HTR-8/SVneo (cell line): ENCODE measurements at places on chromosomes 6 and 20.

DNA sequence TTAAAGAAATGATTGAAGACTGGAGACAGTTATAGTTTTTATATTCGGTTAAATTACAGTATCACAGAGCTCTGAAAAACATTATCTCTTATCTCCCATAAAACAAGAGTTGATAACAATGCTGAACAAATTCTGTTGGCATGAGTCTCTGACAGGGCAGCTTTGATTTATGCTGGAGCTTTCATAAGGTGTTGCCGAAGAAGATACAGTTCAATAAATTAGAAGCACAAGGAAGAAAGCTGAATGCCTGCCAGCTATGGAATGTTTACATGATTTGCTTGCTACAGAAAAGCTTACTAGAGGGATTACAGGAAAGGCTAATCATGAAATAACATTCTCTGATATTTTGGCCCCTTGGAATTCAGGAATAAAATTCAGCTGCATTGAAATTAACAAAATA lies 431.9 kb upstream of the GJE1 start:
- DNase-seq = peak; percentile 7

DNA sequence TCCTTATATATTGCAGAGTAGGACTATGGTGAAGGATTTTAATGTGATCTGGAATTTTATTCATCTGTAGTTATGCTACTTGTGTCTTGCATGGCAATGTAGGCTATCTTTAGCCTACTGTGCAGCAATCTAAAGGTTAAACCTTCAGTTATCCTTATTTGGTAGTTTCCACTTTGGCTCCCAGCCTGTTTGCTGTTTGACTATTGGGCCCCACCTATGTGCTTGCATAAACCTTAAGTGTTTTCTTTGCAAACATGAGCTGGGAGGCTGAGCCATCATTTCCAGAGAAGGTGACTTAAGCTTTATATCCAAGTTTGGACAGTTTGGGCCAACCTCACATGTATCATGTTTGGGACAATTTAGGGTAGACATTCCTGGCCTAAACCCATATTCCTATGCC lies 537.5 kb downstream of the BTBD3 start:
- DNase-seq = no peak

DNA sequence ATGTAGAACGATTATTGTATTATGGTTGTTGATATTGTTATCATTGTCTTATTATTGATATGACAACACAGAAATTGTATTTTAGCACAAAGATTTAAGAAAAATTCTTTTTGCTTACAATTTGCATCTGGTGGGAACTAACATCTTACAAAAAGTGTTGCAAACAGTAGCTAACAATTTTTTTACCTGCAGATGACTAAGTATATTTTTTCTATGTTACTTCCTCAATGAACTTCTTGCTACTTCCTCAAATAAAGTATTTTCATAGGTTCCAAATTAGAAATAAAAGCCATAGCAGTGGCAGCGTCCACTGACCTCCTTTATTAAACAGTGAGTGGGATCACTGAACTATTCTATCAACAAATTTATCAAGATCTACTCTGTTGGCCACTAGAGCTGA lies 847.0 kb downstream of the PHF3 start:
- DNase-seq = no peak

- DNase-seq = no peak
Measured at GRCh38 chr20:11311659-11312224, 606.0 kb upstream of the BTBD3 start.

DNA sequence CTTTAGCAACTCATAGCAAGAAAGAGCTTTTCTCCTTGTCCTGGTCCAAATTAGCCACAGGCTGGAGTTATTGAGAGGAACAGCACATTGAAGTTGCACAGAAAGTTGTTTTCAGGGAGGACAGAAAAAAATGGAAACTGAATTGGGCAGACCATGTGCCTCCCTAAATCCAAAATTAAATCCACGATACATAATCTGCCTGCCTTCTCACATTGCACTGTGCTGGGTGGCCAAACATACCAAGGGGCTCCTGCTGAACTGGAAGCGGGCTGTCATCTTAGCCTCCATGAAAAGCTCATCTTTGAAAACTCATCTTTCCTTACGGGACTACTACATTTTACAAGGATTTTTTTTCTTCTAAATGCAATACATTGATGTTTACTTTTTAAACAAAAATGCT lies 59.9 kb downstream of the TNFAIP3 start:
- DNase-seq = no peak

DNA sequence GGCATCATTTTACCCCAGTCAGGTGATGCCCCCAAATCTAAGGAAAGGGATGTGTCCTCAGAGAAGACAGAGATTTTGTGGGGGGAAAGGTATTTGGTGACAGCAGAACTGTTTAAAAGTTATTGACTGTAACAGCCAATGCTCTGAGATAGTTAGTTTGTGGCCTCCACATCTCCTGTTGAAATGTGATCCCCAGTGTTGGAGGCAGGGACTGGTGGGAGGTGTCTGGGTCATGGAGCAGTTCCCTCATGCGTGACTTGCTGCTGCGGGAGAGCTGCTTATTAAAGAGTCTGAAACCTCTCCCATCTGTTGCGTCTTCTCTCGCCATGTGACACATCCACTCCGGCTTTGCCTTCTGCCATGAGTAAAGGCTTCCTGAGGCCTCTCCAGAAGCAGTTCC lies 282.8 kb upstream of the FOXQ1 start:
- DNase-seq = no peak

DNA sequence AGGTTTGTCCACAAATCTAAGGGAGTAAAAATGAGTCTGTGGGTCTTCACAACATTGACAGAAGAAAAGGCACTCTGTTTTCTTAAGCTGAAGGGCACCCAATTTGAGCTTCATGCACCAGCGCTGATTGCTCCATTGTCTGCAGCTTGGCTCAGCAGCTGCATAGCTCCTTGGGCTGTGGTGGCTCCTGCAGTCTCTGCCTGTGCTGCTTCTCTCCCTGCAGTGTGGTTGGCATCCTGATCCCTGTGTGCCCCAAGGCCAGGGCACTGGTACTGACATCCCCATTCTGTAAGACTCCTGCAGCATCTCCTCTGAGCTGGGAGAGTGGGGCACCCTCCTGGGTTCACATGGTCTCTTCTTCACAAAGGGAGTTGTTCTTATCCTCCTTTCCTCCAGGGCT lies 83.2 kb upstream of the B3GAT2 start:
- no peak for DNase-seq

DNA sequence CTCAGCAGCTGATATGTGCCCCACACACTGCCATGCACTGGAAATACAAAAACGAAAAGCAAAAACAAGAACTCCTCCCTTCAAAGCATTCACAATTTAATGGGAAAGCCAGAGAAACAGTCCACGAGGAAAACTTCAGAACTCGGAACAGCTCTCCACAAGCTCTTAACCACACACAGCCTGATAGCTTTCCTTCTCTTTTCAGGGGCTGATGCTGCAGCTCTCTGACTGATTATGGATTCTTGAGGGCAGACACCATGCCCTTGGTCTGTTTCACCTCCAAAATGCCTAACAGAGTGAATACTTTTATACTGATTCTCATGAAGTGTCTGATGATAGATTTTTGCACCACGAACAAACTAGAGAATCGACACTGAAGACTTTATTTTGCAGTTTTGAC lies 282.1 kb downstream of the CD83 start:
- no peak for DNase-seq

DNA sequence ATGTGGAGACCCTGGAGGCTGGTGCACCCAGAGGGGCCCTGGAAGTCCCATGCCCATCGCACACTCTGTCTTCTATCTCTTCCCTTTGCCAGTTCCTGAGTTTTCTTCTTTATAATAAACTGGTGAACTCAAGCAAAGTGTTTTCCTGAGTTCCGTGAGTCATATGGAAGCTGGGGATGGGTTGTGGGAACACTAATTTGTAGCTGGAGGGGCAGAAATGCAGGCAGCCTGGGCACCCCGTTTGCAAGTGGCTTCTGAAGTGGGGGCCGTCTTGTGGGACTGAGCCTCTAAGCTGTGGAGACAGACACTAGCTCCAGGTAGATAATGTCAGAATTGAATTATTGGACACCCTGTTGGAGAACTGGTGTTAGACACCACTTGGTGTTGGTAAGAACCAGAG lies 3.2 kb upstream of the PPP1R3G start:
- DNase-seq = no peak

DNA sequence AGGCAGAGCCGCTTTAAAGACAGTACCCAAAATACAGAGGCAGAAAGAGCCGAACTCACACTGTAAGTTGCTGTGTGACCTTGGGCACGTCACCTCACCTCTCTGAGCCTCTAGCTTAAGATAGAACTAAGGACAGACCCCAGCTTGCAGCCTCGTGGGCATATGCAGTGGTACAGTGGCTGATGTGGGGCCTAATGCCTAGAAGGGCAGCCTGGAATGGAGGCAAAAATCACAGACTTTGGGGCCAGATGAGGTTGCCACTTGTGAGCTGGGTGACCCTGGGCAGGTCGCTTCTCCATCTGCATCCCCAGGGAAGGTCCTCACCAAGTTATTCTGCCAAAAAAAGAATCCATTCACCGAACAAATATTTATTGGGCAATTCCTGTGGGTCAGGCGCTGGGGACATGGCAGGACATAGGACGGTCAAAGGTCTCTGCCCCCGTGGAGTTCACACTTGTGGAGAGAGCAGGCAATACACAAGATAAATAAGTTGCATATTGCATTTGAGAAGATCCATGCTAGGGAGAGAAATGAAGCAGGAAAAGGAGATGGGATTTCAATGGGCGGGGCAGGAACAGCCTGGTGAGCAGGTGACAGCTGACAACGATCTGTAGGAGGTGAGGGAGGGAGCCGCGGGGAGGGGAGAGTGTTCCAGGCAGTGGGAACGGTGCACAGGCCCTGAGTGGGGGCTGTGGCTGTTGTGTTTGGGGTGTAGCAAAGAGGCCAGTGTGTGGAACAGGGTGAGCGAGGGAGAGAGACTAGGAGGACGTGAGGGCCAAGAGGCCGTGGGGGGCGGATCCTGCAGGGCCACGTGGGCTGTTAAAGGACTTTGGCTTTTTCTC lies 115.2 kb downstream of the CEBPB start:
- no peak for DNase-seq

GRCh38 chr6:100138346-100139022 lies 144.5 kb upstream of the MCHR2 start:
- DNase-seq = no peak

DNA sequence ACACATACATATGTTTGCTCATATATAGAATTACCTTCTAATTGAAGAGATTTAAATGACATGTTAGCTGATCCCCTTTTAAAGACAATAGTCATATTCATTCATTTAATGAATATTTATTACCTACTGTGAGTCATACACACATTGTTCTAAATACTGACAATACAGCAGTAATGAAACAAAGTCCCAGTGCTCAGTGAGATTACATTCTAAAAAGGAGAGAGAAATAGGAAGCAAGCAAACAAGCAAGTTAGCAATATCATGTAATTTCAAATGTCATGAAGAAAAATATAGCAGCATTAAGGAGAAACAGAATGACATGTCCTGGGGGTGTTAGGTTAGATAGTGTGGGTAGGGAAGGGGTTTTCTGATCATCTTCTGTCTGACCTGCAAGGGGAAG lies 136.3 kb downstream of the ADGRB3 start:
- no peak for DNase-seq

DNA sequence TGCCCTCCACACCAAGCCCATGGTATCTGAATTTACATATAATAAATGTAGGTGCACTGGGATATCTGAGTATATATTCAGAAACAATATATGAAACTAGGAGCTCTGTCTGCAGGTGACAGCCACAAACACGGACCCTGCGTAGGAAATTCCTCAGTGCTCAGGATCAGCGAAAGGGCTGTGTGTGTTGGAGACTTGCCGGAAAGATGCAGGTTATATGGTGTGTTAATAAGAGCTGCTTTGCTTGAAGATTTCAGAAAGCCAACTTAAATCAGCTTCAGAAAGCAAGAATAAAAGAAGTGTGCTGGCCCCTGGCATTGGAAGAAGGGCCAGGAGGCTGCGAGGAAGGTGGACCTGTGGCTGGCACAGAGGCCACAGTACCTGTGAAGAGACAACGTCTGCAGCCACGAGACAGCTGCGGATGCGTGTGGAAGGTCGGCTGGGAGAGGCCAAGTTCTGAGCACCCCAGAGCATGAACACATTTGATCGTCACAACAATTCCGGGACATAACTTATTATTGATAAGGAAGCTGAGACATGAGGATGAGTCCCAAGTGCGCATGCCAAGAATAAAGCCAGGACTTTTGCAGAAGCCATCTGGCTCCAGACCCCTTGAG lies 183.2 kb downstream of the DLL1 start:
- DNase-seq = no peak

GRCh38 chr20:38357653-38358207 lies 11.4 kb downstream of the LBP start:
- DNase-seq = no peak

GRCh38 chr6:31272436-31272835 lies 544 bp upstream of the HLA-C start:
- no peak for DNase-seq

DNA sequence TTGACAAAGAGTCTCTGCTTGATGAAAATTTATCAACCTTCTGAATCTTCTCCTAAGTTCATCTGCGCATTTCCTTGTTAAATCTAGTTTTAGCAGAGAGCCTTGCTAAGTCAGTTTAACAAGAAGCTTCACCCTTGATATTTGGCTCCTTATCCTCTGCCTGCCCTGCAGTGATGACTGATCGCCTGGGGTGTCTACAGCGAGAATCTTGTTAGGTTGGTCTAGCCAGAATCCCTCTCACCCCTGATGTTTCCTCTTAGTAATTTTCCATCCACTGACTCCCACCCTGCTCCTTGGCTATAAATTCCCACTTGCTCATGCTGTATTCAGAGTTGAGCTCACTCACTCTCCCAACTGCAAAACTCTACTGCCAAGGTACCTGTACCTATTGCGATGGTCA lies 114.1 kb downstream of the TENT5A start:
- no peak for DNase-seq

DNA sequence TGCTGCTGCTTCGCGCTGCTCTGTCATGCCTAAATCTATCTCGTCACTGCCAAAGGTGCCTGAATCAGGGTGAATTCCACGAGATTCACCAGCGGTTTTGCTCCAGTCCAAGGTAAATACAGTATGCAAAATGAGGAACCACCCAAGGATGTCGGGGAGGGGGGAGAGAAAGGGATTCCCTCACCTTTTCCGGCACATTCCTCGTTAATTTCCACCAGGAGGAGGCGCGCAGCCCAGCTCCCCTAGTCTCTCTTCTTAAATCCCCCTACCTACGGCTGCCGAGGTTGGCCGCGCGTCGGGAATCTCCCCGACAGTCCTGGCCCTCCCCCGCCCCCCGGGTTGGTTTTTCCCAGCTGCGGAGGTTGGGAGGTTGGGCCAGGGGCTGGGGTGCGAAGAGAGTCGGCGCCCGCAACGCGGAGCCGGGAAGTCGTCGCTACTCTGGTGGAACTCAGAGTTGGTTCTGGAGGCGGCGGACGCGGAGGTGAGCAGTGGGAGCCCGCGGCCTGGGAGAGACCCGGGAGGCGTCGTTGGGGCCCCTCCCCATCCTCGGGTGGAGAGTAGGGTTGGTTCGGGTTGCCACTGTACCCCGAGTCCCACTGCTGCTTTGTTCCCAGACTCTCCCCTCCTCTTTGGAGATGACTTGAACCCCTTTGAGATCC lies at the start of gene TPBG:
TPBG (plus strand) TSS at position 390 of the 659 bp plus-strand sequence. CDS start 1,145 bp downstream, outside the sequence.
- DNase-seq = peak; percentile 44
